ENCODE measurements at places on chromosomes 11 and 22.

- no peak for DNase-seq
Observed at GRCh38 chr22:19714312-19715187, at the start of gene SEPTIN5. Gene SEPTIN5 (plus strand): TSS chr22:19714503. CDS start chr22:19714589, 86 bp downstream.

DNA sequence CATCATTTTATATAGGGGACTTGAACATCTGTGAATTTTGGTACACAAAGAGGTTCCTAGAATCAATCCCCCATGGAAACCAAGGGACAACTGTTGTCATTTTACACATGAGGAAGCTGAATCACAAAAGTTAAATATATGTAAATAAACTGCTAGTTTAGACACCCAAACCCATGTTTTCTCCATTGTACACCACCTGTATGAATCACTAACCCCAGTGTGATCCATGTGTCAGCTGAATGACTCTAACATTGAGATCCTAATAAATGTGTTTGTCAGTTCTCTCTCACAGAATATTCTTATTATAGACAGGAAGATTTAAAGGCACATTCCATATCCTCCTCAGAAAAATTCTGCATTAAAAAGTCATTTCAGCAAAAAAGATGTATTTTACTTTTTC, 83.3 kb downstream of the ATG16L2 start:
- DNase-seq = no peak

DNA sequence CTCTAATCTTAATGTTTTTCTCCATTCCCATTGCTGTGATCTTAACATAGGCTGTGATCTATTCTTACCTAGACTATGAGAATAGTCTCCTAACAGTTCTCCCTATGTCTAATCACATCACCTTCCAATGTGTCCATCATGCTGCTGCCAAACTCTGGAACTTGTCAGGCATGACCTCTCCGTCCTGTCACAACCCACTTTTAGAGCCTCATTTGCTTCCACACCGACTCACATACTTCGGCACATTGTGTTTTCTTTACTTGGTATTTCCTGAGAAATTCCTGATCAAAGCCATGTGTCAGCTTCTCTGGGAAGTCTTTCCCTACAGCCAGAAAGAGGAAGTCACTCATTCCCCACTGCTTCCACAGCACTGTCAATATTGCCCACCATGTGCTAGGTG, 40.5 kb upstream of the BIRC3 start:
- no peak for DNase-seq

DNA sequence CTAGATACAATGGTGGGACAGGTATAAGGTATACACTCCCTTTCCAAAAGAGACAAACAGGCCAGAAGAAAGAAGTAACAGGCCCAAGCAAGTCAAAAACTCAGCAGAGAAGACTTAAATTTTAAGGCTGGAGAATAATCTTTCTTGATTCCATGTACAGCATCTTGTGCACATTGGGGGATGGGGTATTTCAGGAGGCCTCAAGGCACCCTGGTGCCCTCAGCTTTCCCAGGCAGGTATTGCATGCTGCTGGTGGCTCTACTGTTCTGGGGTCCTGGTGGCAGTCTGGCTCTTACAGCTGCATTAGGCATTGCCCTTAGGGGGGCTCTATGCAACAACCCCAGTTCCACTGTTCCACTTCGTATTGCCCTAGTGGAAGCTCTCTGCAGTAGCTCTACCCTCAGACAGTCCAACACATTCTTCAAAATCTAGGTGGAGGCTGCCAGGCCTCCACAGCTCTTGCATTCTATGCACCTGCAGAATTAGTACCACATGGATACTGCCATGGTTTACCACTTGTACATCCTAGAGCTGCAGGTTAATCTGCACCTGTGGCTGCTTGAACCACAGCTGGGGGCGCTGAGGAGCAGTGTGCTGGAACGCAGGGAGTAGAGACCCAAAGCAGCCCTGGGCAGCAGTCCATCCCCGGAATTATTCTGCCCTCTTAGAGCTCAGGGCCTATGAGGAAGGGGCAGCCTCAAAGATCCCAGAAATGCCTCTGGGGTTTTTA, 4.2 kb upstream of the CTSC start:
- DNase-seq = no peak

DNA sequence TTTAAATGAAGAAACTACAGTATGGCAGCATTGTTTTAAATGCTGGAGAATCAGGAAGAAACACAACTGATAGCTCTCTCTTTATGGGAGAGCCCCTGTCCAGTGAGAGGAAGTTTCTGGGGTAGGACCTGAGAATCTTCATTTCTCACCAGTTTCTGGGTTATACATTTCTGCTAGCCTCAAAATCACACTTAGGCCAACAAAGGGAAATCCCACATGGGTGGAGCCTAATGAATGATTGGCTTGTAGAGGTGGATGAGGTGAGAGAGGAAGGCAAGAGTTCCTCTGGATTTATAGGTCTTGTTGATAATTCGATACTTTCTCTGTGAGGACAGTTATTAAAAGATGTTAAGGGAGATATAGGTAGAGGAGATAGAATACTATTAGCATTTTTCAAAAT, 1397.3 kb upstream of the TENM4 start:
- no peak for DNase-seq

DNA sequence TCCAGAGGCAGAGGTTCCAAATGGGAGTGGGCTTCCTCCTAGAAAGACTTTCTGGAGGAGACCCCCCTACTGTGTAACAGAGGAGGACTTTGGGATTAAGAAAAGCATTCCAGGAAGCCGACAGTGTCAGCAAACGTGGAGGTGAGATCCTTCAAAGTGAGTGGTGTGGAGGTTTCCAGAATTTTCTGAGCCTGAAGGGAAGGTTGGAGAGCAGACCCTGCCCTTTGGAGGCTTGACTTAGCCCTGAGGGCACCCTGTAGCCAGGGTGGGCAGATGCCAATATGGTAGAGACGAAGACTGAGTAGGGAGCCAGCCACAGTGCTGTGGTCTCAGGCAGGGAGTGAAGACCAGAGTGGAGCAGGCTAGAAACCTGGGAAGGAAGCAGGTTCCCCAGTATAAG, 1.8 kb upstream of the KLHL22 start:
- no peak for DNase-seq

DNA sequence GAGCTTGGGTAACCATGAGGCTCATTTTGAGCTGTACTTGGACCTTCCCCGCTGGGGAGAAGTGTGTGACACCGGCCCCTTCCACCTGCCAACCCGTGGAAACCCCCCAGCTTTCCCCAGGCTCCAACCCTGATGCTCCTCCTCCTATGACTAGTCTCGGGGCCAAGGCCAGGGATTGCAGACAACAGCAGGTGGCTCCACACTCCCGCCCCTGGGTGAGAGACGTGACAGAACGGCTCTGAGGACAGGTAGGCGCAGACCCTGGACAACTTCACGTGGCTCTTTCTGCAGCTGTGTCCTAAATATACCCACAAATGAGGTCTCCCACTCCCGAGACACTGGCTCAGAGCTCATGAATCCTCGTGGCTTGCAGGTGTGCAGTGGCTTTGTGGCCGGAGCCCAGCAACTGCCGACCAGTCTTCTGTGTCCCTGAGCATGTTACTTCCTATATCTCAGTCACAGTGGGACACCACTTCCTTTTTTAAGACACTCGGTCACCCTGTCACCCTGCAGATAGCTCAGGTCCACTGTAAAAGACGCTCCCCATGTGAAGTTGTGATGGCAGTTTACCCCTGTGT, 55.2 kb downstream of the NECTIN1 start:
- no peak for DNase-seq

GRCh38 chr11:104668797-104669463, 229.3 kb downstream of the CASP12 start:
- no peak for DNase-seq
